ENCODE measurements at places on chromosomes 11 and 22. TPM values are rescaled to one million over a fixed set of nuclear protein-coding genes. Genes with fewer than 3 reads are reported as not detected.

- no peaks in the 10 kb centered on the region for H3K36me3 ChIP-seq
- H3K27ac ChIP-seq: no peak overlapping the region
- no peak overlapping the region for H3K4me3 ChIP-seq
- DNase-seq: no peak
Measured at GRCh38 chr11:134510233-134511040, 98.4 kb upstream of the B3GAT1 start.

DNA sequence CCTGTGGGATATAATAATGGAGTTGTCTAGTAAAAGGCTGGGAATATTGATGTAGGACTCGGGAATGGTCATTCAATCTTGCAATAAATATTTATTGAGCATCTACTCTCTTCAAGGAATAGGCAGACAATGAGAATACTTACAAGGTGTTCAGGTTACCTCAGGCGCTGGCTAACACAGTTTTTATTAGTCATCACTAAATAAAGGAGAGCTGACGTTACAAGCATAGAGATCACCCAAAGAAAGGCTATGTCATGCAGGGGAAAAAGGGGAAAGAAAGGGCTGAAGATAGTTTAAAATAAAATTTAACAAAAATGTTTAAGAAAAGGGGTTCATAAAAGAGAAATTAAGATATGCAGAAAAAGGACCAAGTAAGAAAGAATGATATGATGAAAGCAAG lies 15.8 kb upstream of the CTSC start:
- no peak overlapping the region for H3K27ac ChIP-seq
- no peaks in the 10 kb centered on the region for H3K36me3 ChIP-seq
- DNase-seq: no peak
- H3K27me3 ChIP-seq: no peaks in the 10 kb centered on the region
- H3K4me3 ChIP-seq: no peak overlapping the region
- peaks cover 16% of the 10 kb centered on the region for H3K4me1 ChIP-seq

DNA sequence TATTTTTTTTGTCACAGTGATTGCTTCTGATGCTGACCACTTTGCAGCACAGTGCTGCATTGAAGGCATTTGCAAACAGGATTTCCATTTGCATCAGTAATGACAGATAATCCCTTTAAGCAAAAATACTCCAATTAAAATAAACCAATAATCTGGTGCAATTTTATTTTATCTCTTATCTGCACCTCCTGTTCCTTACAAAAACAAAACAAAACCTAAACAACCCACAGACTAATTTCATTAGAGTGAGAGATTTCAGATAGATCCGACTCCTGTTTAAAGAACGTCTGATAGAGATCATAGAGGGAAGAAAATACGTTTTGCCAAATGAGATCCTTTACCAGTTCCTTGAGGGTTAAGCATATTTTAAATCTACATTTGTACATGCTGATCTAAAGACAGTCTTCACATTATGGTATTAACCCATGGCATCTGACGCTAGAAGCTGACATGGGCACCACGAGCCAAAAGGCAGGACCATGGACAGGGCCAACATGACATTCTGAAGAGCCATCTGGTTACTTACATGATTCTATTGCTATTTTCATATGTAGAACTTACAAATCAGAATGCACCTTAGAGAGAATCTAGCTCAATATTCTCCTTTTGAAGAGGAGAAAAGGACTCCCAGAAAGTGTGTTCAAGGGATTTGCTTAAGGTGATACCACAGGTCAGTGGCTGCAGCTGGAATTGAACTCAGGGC lies 286.2 kb upstream of the NARS2 start:
- no peaks in the 10 kb centered on the region for H3K4me1 ChIP-seq
- H3K27ac ChIP-seq: no peak overlapping the region

DNA sequence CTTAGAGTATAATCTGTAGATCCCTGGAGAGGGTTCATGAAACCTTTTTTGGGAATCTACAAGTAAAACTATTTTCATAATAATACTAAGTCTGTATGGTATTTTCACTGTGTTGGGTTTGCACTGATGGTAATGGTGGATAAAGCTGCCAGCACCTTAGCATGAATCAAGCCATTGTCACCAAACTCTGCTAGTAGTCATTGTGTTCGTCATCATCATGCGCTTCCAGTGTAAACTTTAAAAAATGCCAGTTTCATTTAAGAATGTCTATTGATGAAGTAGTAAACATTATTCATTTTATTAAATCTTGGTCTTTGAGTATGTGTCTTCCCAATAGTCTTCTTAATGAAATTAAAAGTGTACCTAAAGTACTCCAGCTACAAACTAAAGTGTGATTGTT lies 15.0 kb downstream of the ALKBH3 start:
- H3K36me3 ChIP-seq: peaks cover 54% of the 10 kb centered on the region
- H3K4me3 ChIP-seq: no peak overlapping the region
- no peaks in the 10 kb centered on the region for H3K27me3 ChIP-seq
- no peak for DNase-seq

- H3K36me3 ChIP-seq: no peaks in the 10 kb centered on the region
- DNase-seq: peak; percentile 82
- H3K27ac ChIP-seq: no peak overlapping the region
- peaks cover 8% of the 10 kb centered on the region for H3K4me1 ChIP-seq
Measured at GRCh38 chr22:41021613-41022454, 70.6 kb upstream of the EP300 start.

DNA sequence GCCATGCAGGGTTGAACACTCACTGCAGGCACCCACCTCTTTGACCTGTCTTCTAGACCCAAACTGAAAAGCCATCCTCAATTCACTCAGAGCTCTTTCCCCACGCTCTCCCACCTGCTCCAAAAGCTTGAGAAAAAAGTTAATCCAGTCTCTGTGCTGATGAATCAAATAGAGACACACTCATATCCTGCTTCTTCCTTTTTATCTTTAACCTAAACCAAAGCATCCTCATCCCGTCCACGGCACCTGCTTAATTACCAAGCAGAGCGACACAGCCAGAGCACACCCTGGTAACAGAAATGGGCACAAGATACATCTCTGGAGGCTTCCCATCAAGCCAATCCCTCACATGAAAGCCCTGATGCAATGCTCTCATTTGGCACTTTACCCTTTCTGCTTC lies 102.6 kb downstream of the PLEKHA7 start:
- H3K4me3 ChIP-seq: no peak overlapping the region
- H3K4me1 ChIP-seq: no peaks in the 10 kb centered on the region
- H3K27me3 ChIP-seq: peaks cover 3% of the 10 kb centered on the region
- H3K36me3 ChIP-seq: no peaks in the 10 kb centered on the region
- no peak overlapping the region for H3K27ac ChIP-seq

DNA sequence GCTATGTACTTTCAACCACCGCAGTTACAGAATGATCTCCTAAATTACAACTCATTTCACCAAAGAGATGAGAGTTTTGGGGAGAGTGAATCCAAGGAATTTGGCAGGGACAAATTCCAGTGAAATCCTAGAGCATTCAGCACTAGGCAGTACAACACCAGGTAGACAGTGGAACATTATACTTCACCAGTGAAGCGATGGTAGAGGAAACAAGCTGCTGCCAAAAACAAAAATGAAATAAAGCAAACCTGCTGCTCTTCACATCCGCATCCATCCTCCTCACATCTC lies 16.9 kb downstream of the SMCO4 start:
- DNase-seq: no peak
- no peak overlapping the region for H3K4me3 ChIP-seq
- peak overlapping the region; percentile 10 for H3K27ac ChIP-seq
- peaks cover 3% of the 10 kb centered on the region for H3K36me3 ChIP-seq
- H3K4me1 ChIP-seq: peaks cover 53% of the 10 kb centered on the region

GRCh38 chr11:125554038-125554437 lies 15.2 kb upstream of the EI24 start:
- no peaks in the 10 kb centered on the region for H3K4me1 ChIP-seq
- no peaks in the 10 kb centered on the region for H3K36me3 ChIP-seq
- no peak for DNase-seq
- no peak overlapping the region for H3K4me3 ChIP-seq
- no peaks in the 10 kb centered on the region for H3K27me3 ChIP-seq

- no peak overlapping the region for H3K27ac ChIP-seq
- DNase-seq: no peak
- no peaks in the 10 kb centered on the region for H3K36me3 ChIP-seq
- H3K27me3 ChIP-seq: no peaks in the 10 kb centered on the region
- no peak overlapping the region for H3K4me3 ChIP-seq
- peaks cover 42% of the 10 kb centered on the region for H3K4me1 ChIP-seq
Measured at GRCh38 chr11:123216249-123216648, 21.2 kb upstream of the CLMP start.

GRCh38 chr11:95322539-95322938 lies 91.5 kb upstream of the SESN3 start:
- peak; percentile 85 for DNase-seq
- no peak overlapping the region for H3K4me3 ChIP-seq
- no peaks in the 10 kb centered on the region for H3K36me3 ChIP-seq
- peak overlapping the region; percentile 39 for H3K27ac ChIP-seq
- peaks cover 10% of the 10 kb centered on the region for H3K4me1 ChIP-seq

- peak overlapping the region; percentile 67 for H3K27ac ChIP-seq
- H3K36me3 ChIP-seq: peaks cover 2% of the 10 kb centered on the region
- no peaks in the 10 kb centered on the region for H3K27me3 ChIP-seq
- DNase-seq: peak; percentile 96
- peaks cover 9% of the 10 kb centered on the region for H3K4me1 ChIP-seq
Measured at GRCh38 chr22:43152357-43153071, 1.2 kb downstream of the TSPO start.

DNA sequence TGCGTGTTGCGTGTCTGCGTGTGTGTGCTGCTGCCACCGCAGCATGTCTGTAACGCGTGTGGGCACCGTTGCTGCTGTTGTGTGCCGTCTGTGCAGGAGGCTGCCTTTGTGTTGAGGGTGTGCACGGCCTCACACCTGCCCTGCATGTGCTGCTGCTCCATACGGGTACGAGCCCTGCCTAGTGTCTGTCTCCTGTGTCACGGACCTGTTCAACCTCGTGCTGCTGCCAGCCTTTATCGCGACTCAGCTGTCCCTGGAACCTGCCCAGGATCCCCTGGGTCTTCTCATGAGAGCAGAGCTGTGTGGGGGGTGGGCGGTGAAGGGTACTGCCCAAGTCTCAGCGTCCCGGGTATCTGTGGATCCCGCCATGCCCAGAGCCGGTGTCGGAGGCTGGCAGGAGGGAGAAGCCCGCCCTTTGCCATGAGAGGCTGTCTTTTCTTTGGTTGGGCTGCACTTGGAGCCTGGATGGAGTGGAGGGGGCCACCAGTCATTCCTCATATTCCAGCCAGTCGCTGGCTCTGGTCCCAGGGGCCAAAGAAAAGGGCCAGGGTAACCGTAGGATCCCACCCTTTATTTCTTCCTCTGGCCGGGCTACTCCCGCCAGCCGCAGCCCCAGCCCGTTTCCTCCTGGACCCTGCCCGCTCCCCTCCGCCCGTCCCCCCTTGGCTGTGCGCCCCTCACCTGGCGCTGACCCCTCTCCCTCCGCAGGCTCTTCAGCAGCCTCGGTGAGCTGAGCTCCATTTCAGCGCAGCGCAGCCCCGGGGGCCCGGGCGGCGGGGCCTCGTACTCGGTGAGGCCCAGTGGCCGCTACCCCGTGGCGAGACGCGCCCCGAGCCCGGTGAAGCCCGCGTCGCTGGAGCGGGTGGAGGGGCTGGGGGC lies 7.8 kb upstream of the ACR start:
- H3K4me1 ChIP-seq: no peaks in the 10 kb centered on the region
- H3K36me3 ChIP-seq: no peaks in the 10 kb centered on the region
- peak; percentile 81 for DNase-seq

GRCh38 chr11:118640332-118641154 lies 33.1 kb downstream of the PHLDB1 start:
- H3K27ac ChIP-seq: no peak overlapping the region
- DNase-seq: no peak
- H3K36me3 ChIP-seq: peaks cover 94% of the 10 kb centered on the region
- H3K4me3 ChIP-seq: no peak overlapping the region

DNA sequence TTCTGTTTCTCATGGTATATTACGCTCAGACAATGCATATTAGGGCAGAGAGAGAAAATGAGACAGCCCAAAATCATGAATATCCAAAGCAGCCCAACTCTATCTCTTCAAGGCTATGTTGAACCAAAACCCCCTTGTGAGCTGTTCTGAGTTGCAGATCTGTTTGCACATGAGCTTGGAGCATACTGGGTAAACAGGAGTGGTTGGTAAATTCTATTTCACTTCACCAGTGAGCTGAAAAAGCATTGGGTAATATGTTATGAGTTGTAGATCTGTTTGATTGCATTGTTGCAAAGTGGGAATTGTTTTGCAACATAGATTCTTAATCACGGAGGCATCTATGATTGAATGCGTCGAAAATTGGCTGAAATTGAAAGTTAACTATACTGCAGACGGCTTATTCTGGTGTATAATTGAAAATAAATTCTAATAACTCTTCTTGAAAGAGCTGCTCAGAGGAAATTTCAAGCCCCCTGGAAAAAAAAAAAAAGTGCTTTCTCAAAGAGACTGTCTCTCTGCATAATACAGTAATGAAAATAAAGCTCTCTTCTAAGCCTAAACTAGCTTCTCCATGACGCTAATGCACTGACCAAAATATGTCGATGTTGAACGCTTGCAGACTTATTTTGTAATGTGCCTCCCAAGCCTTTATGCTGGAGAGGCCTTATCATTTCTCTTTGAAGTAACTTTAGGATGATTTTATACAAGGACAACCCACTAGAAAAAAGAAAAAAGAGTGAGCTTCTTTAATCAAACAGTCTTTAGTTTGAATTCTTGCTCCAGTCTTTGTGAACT lies 263.7 kb downstream of the NTM start:
- H3K27ac ChIP-seq: no peak overlapping the region
- no peaks in the 10 kb centered on the region for H3K36me3 ChIP-seq
- H3K4me3 ChIP-seq: no peak overlapping the region
- peaks cover 9% of the 10 kb centered on the region for H3K4me1 ChIP-seq
- H3K27me3 ChIP-seq: peaks cover 3% of the 10 kb centered on the region

DNA sequence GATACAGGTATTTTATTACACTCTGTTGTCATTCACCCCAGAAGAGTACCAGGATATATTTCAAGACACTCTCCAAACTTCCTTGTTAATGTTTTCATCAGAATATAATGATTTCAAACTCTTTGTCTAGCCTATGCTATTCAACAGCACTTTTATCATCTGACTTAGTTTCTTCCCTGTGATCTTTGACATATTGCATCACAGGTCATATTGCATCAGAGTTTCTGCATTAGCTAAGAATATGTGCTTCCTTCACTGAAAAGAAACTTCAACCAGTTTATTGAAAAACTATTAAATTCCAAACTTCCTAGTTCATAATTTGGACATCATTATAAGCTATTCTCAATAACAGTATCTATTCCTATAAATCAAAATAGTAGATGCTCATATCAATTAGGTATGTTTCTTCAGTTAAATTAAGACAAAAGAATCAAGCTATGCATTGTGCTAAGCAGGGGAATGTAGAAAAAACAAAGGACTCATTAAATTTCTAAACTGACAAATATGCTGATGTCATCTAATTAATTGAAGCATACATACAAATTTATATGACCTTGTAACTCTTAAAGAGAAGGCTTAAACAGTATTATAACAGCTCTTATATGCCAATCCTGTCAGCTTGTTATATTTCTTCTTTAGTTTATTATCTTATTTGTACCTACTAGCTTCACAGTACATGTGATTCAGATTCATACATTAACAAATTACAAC lies 361.8 kb upstream of the LUZP2 start:
- no peak overlapping the region for H3K27ac ChIP-seq
- H3K27me3 ChIP-seq: no peaks in the 10 kb centered on the region
- no peak overlapping the region for H3K4me3 ChIP-seq
- no peaks in the 10 kb centered on the region for H3K36me3 ChIP-seq

Gene INTS4
- total RNA-seq: 35.8 TPM

Gene PLA2G6
- 17.7 TPM for total RNA-seq

Gene MACROD1
- 17.7 TPM for total RNA-seq

Gene FAM181B
- total RNA-seq: under 0.01 TPM

All from osteoblast (primary cell).